ENCODE measurements at places on chromosomes 12 and 14.

GRCh38 chr12:590206-590750 is 73.0 kb downstream of the NINJ2 start:
- no peak for DNase-seq

- DNase-seq, result no peak
Observed at GRCh38 chr12:125161712-125162022, 96.4 kb downstream of the AACS start.

DNA sequence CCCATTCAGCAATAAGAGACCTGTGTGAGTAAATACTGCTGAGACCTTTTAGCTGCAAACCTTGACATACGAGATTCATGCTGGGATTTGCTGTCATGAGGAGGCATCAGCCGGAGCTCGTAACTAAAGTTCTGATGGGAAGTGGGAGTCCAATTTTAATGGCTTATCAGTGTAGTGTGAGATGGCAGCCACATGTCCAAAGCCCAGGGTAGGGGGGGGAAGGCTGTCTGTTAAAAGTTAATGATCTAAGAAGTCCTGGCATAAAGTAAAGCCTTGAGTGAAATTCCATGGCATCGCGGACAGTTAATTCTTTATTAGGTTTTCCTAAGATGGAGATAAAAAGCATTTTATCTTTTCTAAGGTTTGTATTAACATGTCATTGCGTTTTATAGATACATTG is 240.0 kb downstream of the AACS start:
- no peak for DNase-seq

- no peak for DNase-seq
Observed at GRCh38 chr14:96001866-96002497, 37.2 kb upstream of the C14orf132 start.

DNA sequence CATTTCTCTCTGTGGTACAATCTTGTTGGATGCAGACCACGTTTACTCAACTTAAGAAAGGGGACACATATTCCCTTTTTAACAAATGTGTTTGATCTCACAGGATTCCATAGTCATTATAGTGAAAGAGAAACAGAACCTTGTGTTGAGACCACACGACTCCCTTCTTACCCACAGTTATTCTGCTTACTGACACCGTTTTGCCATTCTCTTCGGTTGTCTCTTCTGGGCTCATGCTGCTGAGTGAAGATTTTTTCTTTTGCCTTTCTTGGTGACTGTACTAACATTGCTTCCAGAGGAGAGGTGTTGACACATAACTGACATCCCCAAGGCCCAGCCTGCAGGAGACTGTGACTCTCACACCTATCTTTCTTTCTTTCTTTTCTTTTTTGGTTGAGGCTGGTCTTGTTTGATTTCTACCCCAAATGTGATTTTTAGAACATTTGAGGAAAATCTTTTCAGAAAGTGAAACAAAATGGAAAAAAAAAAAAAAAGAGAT is 61.2 kb upstream of the OTOGL start:
- DNase-seq, result no peak

DNA sequence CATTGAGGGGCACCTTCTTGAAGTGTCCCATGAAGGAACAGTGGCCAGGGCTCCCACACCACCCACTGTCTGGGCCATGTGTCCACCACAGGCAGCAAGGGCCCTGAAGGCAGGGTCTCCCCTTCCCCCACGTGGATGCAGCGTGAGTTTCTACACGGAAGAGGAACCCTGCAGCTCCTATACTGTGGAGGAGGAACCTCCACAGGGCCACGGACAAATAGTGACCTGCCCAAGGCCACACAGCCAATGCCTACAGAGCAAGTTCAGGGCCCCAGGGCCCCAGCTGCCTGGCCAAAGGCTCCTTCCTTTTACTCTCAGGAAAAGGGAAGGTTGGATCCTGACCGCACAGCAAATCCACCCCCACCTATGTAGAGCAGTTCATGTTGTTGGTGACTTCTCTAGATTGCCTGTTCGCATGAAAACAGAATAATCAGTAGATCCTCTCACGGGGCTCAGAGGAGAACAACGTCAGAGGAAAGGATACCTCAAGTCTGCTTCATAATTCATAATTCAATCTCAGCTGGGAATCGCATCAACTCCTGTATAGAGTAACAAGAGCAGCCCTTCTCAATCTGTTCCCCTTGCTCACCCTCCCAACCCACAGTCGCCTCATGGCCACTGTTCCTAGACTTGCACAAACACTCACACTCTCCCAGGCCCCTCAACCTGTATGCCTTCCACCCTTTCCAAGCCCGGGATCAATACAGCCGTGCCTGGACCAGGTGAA is 11.1 kb upstream of the KRT73 start:
- no peak for DNase-seq

DNA sequence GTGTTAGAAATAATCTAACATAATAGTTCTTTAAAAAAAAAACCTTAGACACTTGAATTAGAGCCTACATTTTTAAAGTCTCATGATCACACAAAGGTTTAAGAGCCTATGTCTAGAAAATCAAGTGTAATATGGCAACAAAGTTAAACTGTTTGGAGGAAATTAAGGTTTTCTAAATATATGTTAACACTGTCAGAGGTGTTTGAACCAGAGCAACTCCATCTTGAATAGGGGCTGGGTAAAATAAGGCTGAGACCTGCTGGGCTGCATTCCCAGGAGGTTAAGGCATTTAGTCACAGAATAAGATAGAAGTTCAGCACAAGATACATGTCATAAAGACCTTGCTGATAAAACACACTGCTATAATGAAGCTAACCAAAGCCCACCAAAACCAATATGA is 12.4 kb downstream of the CPNE8 start:
- no peak for DNase-seq

DNA sequence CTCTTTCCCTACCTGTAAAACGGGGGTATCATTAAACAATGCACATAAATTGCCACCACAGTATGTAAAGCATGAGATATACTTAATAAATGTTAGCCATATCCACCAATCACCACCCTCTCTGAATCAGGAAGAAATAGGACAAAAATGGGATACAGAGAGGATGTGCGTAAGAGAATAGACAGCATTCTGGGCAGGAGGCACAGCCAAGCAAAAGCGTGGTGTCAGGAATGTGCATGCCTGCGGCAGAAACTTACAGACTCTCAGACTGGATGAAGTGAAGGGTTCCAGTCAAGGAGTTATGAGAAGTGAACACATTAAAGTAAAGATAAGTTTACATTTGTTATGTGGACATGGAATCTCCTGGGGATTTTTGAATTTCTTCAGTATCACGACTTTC is 121.7 kb upstream of the MDM1 start:
- no peak for DNase-seq

DNA sequence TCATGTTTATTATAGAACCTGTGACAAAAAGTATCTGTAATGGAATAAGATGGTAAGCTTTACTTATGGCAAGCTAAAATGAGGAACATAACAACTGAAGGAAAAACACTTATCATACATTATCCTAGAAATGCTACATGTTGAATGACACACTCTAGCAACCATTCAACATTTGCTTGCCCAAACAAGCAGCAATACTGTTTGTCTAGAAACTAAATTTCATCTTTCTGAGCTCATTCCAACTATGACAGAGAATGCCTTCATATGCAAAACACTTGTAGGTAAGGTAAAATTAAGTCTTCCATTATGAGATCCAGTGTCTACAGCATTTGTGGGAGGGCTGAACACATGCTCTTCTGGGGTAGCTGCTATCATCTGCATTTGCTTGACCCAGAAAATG is 108.1 kb downstream of the MDGA2 start:
- no peak for DNase-seq

DNA sequence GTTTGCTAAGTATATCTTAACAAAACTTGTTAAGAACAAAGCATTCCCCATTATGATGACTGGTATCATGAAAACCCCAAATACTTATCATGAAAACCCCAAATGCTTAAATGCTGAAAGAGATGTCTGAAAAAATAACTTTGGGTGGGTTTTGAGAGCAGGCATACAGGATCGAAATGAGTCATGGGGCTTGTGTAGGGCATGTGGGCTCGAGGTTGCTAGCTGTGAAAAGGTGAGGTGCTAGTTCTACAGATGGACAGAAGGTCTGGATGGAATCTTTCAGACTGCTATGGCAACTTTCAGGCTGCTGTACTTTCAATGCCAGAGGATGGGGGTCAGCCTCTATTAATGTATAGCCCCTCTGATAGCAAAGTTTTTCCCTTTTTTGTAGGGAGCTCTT is 167.8 kb upstream of the MDGA2 start:
- no peak for DNase-seq

DNA sequence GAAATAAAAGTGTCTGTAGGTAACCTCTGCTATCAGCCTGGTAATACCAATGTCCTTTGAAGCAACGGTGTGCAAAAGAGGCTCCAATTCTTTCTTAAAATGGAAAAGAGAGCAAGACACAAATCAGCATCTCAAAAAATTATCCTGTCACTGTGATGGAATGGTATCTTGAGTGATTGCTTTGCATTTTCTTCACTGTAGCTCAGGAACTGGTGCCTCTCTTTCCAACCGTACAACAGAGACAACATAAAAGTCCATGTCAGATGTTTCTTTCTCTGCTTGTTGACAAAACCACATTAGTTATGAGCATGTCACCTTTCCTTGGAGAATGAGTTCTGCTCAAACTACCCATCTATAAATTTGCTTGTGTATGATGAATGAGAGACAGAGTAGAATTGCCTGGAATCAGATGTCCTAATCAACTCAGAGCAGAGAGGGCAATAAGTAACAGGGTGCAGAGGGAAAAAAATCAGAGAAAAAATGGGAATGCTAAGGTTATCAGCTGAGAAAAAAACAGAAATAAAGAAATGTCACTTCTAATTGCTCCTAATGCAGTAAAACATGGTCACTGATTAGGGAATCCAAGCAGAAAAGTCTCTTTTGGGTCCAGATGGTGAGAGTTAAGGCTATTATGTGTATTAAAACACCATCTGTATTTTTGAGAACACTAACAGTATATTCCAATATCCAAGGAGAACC is 465.0 kb upstream of the ATP2B1 start:
- DNase-seq, result no peak

- no peak for DNase-seq
Observed at GRCh38 chr12:110431957-110432587, 18.1 kb downstream of the ARPC3 start.

DNA sequence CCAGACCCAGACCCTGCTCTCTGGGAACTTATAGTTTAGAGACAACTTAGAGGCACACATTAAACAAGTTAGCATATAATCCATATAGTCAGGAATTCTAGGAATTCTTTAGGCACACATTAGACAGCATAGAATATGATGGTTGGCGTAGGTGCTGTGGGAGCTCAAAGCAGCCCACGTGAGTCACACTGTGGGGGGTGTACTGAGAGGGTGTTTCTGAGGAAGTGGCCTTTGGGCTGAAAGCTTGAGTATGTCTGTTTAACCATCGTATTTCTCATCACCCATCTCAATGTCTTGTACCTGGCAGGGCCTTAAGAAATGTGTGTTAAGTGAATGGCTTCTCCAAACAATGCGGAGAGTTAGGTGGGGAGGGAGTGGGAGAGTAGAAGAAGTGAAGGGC is 67.2 kb downstream of the TMEM30B start:
- DNase-seq, result no peak

GRCh38 chr12:115400011-115400410 is 716.0 kb upstream of the TBX3 start:
- no peak for DNase-seq

DNA sequence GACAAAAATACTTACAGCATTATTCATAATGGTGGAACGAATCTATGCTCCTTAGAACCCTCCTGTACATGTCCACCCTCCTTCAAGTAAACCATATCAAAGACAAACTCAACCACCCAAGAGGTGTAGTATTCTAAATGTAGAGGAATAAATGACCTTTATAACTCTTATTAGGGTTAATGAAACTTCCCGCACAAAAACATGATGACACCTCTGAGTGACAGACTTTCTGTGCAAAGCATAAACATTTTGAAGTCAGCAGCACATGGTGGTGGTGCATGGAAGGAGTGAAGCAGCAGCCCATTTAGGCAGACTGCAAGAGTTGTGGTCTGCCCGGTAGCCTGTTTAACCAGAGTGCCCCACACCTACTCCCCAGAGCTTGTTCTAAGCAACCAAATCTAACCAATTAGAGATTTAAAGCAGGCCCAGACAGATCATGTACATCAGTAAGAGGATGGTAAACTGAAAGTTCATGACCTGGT is 615 bp upstream of the ASB8 start:
- DNase-seq, result no peak
